ENCODE measurements at places on chromosomes 2 and 18.

DNA sequence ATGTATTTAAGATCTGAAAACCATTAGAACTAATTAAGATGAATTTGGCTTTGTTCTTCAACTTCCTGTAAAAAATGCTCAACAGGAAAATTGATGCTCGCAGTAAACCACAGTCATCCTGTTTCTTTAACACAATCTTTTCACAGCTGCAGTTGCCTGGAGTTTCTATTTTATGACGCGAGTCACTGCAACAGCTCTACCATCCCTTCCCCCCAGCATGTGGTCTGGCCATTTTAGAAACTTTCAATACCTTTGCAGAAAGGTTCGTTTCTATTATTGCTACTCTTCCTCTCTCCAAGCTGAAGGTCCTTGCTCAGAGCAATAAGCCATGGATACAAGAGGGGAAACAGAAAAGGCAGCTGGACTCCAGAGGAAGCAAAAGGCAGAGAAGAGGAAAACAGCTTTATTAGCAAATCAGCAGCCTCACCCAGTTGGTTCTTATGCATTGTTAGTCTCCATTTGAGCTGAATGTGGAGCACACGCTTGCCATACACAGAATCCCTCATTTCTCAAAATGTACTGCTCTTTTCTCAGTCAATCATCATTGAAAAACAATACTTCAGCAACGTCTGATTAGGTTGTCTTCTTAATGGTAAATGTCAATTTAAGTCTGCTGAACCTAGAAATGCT lies 3.9 kb downstream of the WIPF1 start:
- peak; percentile 88 for DNase-seq

DNA sequence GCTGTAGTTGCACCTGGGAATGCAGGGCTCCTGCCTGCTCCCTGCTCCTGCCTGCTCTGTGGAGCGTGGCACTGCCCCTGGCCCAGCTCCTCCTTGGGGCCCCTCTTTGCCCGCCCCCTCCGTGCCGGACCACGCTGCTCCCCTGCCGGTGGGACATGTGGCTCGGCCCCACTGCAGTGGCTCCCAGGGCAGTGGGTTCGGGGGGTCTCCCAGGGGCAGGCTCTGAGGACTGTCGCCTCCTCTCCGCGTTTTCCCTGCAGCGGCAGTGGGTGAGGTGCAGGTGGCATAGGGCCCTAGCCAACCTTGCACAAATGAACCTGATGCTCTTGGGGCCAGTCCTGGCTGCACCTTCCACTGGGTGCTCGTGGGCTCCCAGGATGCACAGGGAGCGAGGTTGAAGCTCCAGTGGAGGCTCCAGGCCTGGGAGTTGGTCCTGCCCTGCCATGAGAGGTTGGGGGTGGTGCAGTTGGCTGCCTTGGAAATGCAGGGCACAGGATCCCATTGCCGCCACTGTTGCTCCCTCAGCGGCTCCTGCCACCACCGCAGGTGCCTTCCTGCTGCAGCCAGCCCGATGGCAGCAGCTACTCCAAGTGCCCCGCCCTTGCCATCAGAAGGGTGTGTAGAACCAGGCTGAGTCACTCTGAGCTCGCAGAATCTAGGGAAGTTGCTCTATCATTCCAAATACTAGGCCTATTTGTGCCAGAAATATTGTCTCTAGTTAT lies 313.1 kb upstream of the SYT4 start:
- DNase-seq, result no peak

DNA sequence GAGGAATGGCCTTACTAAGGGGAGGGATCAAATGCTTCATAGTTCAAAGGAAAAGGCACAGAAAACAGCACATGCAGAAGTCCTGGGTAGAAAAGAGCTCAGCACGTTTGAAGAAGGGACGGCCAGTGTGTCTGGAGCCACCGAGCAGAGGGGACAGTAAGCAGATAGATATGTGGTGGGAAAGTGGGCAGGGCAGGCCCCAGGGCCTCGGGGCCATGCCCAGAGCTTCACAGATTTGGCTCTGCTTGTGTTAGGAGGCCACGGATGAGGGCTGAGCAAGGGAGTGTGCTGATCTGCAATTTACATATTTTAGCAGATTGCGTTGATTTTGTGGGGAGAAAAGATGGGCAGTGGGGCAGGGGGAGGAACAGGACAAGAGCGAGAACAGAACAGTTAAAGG lies 343.1 kb downstream of the LPIN1 start:
- no peak for DNase-seq

- no peak for DNase-seq
These were observed 18.6 kb upstream of the KLHL30 start for GRCh38 chr2:238119756-238120462.

DNA sequence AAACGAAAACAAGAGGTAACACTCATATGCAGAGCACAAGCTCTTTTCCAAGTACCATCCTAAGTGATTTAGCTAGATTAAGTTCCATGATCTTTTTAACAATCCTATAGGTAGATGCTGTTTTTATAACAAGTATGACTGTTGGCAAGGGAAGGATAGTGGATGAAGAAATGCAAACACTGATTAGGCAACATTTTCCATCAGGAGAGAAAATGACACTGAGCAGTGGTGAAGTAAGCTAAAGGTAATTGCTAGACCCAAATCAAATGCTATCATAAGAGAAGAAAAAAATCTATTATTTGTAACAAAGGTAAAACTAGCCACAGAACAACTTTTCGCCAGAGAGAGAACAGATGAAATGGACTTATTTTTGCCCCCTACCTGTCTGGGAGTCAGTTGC lies 34.3 kb upstream of the BARD1 start:
- DNase-seq, result no peak

GRCh38 chr2:182432051-182432450 lies 5.2 kb upstream of the PDE1A start:
- DNase-seq, result no peak

DNA sequence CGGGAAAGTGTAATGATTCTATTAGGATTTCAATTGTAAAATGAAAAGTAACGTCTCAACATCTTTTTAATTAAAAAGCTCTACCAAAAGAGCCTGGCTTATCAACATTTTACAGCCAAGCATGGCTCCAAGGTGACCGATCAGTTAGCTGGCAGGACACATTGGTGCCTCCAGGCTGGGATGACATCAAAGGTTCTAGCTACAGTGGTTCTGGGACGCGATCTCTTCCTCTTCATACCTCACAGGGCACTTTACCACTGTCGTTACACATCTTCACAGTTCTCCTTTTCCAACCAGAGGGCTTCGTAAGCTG lies 693 bp downstream of the ORC2 start:
- DNase-seq, result no peak

GRCh38 chr18:10386956-10387355 lies 67.5 kb upstream of the APCDD1 start:
- no peak for DNase-seq

DNA sequence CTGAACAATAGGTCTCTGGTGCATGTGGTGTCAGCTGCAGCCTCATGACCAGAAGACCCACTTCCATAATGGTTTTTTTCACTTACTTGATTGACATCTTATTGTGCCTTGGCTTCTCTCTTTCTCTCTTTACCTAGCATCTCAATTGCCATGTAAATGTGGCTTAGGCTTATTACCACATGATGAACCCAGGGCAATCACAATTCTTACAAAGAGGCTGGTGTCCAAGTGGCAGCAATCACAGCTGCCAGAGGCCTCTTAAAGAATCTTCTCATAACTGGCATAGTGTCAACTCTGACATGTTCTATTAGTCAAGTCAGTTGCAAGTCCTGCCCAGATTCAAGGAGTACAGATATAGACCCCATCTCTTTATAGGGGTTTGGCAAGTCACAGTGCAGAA lies 1224.8 kb downstream of the SUCLG1 start:
- no peak for DNase-seq

DNA sequence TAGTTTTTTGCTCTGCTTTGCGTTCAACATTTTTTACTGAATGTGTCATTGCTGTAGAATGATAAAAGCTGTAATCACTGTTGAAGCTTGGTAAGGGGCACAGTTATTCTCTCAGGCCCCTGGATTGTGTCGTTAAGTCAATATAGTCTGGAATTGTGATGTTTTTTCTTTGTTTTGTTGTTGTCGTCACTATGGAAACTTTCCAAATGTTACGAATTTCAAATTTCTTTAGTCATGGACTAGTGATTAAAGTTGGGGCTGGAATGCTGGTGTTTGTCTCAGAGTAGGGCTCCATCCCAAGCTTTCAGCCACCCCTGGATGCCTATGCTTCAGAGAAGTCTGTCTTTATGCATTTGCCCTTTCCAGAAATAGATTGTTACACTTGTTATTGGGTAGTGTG lies 287.2 kb downstream of the CDH19 start:
- no peak for DNase-seq

GRCh38 chr2:83196225-83196624 lies 1262.9 kb downstream of the SUCLG1 start:
- DNase-seq, result peak; percentile 30

DNA sequence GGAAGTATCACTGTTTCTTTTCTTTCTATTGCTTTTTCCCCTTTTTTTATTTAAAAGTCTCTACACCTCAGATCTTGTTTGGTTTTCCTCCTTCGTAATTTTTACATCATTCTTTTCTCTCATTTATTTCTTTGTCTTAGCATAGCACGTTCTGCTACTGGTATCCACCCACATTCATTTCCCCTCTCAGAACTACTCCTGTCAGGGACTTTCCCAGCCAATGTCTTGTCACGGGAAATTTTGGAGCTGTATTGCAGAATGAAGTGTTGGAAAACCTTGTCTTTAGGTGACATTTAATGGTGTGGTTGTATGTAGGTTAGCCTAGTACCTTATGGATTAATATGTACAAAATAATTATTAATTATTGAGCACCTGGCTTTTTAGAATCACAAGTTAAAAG lies 34.0 kb downstream of the TTLL4 start:
- peak; percentile 40 for DNase-seq

- DNase-seq, result no peak
These were observed 303.6 kb downstream of the SLC8A1 start for GRCh38 chr2:40148334-40148733.

- DNase-seq, result no peak
These were observed 93.2 kb downstream of the UNC80 start for GRCh38 chr2:209864716-209865295.

- no peak for DNase-seq
These were observed 363.8 kb downstream of the NCKAP5 start for GRCh38 chr2:133204421-133204820.

- DNase-seq, result peak; percentile 80
These were observed 53.8 kb downstream of the TGOLN2 start for GRCh38 chr2:85273738-85274731.

DNA sequence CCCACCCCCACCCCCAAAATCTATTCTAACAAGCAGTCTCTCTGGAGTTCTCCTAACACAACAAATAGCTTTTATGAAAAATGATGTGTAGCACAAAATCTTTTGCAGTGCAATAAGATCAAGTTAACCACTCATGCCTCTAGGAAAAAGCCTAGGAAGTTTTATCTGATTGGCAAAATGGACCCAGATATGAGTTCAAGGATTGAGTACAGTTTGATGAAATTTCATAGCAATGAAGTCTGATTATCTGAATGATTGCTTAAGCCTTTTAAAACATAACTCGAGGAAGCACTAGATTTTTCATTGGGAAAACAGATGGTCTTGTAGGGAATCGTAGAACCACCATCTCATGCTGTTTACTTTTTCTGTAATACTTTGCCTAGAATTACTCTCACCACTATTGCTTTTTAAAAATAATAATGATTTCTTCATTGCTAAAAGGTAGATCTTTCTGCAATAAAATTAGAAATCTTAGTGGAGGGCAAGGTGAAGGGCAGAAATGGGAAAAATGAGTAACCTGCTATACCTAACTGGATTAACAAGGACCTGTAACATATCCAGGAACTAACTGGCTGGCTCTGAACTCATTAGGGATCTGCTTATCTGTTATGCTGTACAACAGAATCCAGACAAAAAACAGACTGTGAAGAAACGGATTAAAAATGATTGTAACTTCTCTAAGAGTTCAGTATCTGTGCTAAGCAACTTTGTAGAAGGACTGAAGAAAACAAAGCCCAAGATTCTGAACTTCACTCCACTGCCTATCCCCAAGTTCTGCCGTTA lies 73.7 kb upstream of the ETAA1 start:
- DNase-seq, result no peak

GRCh38 chr2:48474574-48475298 lies 55.2 kb upstream of the STON1 start:
- DNase-seq, result no peak

DNA sequence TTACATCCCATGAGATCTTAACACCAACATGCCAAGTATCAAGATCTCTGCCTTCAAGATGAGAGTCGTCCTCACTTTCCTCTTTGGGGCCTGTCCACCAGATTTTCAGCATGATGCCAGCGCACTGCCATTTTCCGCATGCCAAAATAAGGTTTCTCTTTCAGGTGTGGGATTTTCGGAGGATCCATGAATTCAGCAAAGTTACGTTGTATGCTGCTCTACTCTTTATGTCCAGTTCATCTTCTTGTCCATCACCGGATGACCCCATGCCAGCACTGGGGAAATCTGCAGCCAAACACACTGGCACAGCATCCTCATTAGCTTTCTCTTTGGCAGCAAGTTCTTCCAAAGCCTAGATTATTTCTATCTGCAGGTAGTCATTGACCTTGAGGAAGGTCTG lies 4.9 kb upstream of the HAAO start:
- DNase-seq, result no peak

GRCh38 chr2:188474316-188474715 lies 182.6 kb downstream of the GULP1 start:
- DNase-seq, result no peak

GRCh38 chr2:174892546-174892945 lies 112.6 kb downstream of the CHN1 start:
- DNase-seq, result peak; percentile 14

GRCh38 chr2:217555081-217555876 lies 447.5 kb downstream of the TNS1 start:
- peak; percentile 46 for DNase-seq

DNA sequence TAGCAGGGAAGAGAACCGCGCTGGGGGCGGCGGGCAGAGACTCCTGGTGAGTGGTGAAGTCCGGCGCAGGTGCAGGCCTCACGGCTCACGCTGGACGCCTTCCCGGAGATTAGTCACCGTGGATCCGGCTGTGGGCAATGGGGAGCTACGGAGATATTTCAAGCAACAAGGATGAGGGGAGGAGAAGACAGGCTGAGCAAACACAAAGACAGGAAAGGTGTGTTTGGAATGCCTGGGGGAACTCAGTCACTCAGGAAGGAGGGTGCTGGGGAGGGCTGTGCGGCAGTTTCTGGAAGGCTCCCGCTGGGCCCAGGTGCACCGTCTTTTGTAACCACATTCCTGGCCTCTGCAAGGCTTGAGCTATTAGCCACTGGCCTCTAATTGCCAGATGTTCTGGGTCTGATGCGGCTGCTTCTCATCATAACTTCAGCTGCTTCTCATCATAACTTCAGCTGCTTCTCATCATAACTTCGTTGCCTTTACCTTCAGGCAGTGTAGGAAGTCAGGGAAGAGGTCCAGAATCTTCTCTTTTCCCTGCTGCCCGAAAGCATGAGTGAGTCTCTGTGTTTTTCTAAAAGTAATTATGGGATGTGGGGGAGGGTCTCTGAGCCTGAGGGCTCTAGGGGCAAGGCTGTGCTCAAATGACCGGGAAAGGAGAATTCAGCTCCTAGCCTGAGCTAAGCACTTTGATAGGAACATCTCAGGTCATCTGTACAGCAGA lies 118.9 kb downstream of the PXDN start:
- DNase-seq, result peak; percentile 100

Data from RPMI7951 (cell line).